Endothelial cell of umbilical vein (primary cell): ENCODE measurements at places on chromosomes 5 and 9. TPM values are rescaled to one million over a fixed set of nuclear protein-coding genes. Genes with fewer than 3 reads are reported as not detected.

- no peak for DNase-seq
- H3K27me3 ChIP-seq = no peaks in the 10 kb centered on the region
- no peaks in the 10 kb centered on the region for H3K36me3 ChIP-seq
- no peaks in the 10 kb centered on the region for H3K4me1 ChIP-seq
- no peak overlapping the region for H3K4me3 ChIP-seq
These were observed 10.9 kb downstream of the SH3GL2 start for GRCh38 chr9:17589771-17590170.

GRCh38 chr5:96726802-96727201 lies 64.6 kb downstream of the CAST start:
- no peak overlapping the region for H3K4me3 ChIP-seq
- H3K27ac ChIP-seq = no peak overlapping the region
- DNase-seq = no peak
- no peaks in the 10 kb centered on the region for H3K4me1 ChIP-seq
- H3K36me3 ChIP-seq = peaks cover 9% of the 10 kb centered on the region
- H3K27me3 ChIP-seq = no peaks in the 10 kb centered on the region

GRCh38 chr5:6858419-6858818 lies 145.2 kb downstream of the TENT4A start:
- H3K27me3 ChIP-seq = no peaks in the 10 kb centered on the region
- no peak overlapping the region for H3K27ac ChIP-seq
- no peaks in the 10 kb centered on the region for H3K4me1 ChIP-seq
- no peak for DNase-seq
- H3K36me3 ChIP-seq = no peaks in the 10 kb centered on the region
- H3K4me3 ChIP-seq = no peak overlapping the region

GRCh38 chr9:20988061-20988460 lies 43.4 kb downstream of the HACD4 start:
- H3K27ac ChIP-seq = no peak overlapping the region
- DNase-seq = no peak

- peaks cover 6% of the 10 kb centered on the region for H3K4me1 ChIP-seq
- DNase-seq = peak; percentile 26
- no peaks in the 10 kb centered on the region for H3K36me3 ChIP-seq
- no peak overlapping the region for H3K4me3 ChIP-seq
- H3K27ac ChIP-seq = no peak overlapping the region
- no peaks in the 10 kb centered on the region for H3K27me3 ChIP-seq
These were observed 170.0 kb downstream of the SEC61B start for GRCh38 chr9:99391937-99392594.

DNA sequence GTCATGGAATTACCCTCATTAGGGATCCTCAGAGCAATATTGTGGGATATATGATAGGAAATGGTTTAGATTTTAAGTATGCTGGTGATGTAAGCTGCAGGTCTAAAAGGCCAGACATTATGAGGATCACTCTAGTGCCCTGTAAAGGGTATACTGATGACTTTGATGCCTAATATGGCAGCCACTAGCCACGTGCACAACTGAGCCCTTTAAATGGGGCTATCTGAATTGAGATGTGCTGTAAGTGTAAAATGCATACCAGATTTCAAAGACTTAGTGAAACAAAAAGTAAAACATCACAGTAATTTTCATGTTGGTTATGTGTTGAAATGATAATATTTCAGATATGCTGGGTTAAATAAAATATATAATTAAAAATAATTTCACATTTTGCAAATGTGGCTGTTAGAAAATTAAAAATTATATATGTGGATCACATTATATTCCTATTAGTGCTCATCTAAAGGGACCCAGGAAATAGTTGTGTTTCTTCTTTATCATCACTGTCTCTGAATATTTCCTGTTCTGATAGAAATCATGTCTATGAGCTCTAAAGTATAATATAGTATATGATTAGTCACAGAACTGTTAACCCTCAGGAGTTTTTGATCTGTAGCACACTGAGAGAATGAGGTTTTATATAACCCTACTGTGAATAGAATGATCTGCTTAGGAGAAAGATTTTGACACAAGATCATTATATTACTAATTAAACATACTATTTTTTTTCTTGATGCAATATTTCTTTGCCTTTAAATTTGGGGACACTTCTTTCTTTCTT lies 50.1 kb downstream of the OSTF1 start:
- H3K4me3 ChIP-seq = no peak overlapping the region
- no peak for DNase-seq
- H3K27me3 ChIP-seq = no peaks in the 10 kb centered on the region
- no peak overlapping the region for H3K27ac ChIP-seq
- H3K36me3 ChIP-seq = peaks cover 12% of the 10 kb centered on the region
- peaks cover 10% of the 10 kb centered on the region for H3K4me1 ChIP-seq

GRCh38 chr9:21454149-21454548 lies 13.9 kb downstream of the IFNA1 start:
- peak; percentile 7 for DNase-seq
- H3K36me3 ChIP-seq = no peaks in the 10 kb centered on the region
- H3K4me1 ChIP-seq = peaks cover 8% of the 10 kb centered on the region
- no peak overlapping the region for H3K27ac ChIP-seq

DNA sequence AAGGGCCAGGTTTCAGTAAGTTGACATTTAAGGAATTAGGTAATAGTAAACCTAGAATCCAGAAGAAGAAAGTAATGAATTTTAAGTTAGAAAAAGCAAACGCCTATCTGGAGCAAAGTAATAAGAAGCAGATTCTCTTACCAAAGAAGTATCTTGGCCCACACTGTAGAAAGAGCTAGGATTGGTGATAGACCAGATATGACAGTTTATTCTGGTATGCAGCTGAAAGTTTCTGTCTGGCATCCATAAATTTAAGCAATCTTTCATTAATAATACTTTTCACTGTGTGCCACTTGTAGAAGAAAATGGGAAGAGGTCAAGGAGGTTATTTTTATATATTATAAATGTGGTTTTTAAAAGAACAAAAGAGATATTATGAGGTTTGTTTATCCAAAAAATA lies 3.0 kb downstream of the RECK start:
- peaks cover 37% of the 10 kb centered on the region for H3K4me1 ChIP-seq
- H3K36me3 ChIP-seq = no peaks in the 10 kb centered on the region
- no peak for DNase-seq
- H3K27me3 ChIP-seq = no peaks in the 10 kb centered on the region
- H3K4me3 ChIP-seq = no peak overlapping the region

GRCh38 chr9:133521122-133522072 lies 3.4 kb downstream of the MYMK start:
- H3K4me3 ChIP-seq = no peak overlapping the region
- H3K27ac ChIP-seq = no peak overlapping the region
- H3K4me1 ChIP-seq = no peaks in the 10 kb centered on the region
- H3K27me3 ChIP-seq = no peaks in the 10 kb centered on the region
- DNase-seq = no peak

DNA sequence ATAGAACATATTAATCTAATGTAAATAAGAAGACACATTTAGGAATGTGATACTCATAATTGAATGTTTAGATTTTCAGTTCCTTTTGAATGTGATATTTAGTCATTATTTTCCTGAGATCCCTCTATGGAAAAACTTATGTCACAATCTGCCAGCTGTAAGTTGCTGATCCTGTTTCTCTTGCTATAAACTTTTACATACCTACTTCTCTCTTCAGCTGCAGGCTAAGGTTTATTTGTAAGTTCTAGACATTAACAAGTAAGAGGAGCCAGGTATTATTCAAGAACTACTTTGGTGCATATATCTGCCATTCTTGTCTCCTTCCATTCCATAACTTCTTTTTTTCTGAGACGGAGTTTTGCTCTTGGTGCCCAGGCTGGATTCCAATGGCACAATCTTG lies 462.4 kb downstream of the PRR16 start:
- H3K36me3 ChIP-seq = no peaks in the 10 kb centered on the region
- H3K27ac ChIP-seq = no peak overlapping the region
- no peak for DNase-seq
- H3K27me3 ChIP-seq = no peaks in the 10 kb centered on the region
- no peak overlapping the region for H3K4me3 ChIP-seq
- no peaks in the 10 kb centered on the region for H3K4me1 ChIP-seq

DNA sequence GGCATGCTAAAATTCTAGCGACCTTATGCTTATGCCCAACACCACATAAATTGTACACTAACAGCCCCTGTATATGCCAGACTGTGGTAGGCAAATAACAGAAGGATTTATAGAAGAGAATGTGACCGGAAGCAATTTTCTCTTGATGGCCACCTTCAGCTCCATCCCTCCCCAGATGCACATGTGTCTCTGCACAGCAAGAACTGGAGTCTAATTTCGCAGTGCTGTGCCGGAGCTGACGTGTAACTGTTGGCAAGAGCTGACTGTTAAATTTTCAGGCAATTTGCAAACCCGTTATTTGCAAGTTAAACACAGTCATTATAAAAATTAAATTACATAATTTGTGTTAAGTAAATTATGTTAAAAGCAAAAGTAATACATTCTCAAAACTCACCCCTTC lies 48.4 kb downstream of the PCA3 start:
- H3K4me3 ChIP-seq = no peak overlapping the region
- H3K36me3 ChIP-seq = no peaks in the 10 kb centered on the region
- H3K27me3 ChIP-seq = peaks cover 18% of the 10 kb centered on the region

DNA sequence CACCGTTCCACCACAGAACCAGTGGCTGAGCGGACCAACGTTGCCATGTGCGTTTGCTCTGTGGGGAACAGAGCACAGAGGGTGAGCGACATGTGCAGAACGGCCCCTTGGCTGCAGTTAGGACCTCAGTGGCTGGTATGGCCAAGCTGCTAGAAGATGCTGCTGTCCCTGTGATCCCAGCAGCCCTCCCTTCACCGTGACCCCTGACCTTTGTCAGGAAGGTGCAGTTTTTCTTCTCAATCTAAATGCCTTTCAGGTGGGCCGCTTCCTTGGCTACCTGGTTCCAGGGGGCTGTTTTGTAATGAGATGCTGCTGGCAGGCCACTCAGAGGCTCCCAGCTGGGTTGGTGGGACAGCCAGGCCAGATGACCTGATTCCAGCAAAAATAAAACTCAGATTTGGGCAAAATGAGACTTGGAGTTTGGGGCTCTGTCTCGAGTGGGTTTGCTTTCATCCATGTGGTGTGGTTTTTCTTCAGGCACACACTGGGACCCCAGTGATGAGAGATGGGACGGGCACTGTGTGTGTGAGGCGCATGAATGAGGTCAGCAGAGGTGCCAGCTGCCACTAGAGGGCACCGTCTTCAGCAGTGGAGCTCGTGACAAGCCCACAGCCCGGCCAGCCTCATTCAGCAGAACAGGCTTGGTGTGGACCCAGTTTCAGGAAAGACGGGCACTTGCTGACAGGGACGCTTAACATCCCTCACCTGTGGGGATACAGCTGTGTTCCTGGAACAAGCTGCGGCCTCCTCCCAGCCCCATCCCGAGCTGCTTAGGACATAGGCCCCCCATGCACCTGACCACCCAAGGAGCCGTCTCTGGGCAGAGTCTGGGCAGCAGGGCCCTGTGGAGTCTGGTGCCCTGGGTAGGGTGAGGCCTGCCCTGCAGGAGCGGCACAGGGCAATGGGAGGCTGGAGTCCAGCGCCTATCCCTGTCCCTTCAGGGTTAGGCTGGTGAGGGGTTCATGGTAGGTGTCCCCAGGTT lies 4.1 kb downstream of the MRPS2 start:
- H3K27me3 ChIP-seq = no peaks in the 10 kb centered on the region
- peak; percentile 39 for DNase-seq
- peaks cover 11% of the 10 kb centered on the region for H3K4me1 ChIP-seq
- H3K27ac ChIP-seq = no peak overlapping the region

- no peaks in the 10 kb centered on the region for H3K27me3 ChIP-seq
- no peaks in the 10 kb centered on the region for H3K36me3 ChIP-seq
- H3K4me1 ChIP-seq = no peaks in the 10 kb centered on the region
- no peak overlapping the region for H3K4me3 ChIP-seq
These were observed 236.2 kb upstream of the NFIL3 start for GRCh38 chr9:91659529-91660495.

NXNL2 gene
- total RNA-seq = not detected in 2 replicates

TAF11L5 gene
- total RNA-seq = not detected in 2 replicates

SLC2A8 gene
- 17.0 and 19.3 TPM in 2 replicates for total RNA-seq

GHR gene
- 0.27 and 0.39 TPM in 2 replicates for total RNA-seq

CDK5RAP2 gene
- 53.5 and 56.7 TPM in 2 replicates for total RNA-seq

FCN1 gene
- not detected in 2 replicates for total RNA-seq

LHFPL2 gene
- total RNA-seq = 26.8 and 36.3 TPM in 2 replicates
